ENCODE measurements at places on chromosomes 2 and 18.

DNA sequence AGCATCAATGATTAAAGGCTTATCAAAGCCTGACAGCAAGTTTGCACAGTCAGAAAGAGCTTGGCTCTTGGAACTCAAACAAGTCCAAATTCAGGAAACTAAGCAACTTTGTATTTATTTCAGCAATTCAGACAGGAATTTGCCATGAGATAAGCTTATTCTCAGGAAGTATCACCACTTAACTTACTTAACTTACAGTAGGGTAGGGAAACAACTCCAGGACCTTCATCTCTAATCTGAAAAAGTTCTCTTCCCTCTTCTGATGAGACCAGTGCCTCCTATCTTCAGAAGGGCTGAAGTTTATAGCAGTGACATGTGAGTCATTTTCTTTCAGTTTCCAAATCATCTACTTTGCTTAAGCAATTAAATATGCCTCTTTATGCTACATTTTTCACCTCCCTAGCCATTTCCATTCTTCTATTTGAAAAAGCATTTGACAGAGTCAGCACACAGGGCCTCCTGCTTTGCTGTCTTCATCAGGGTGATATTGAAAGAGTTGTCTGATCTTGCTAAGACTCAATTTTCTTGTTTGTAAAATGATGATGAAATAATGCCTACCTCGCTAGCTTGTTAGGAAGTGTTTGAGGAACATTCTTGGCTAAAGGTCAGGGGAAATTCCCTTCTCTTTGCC lies 389.5 kb downstream of the RND3 start:
- DNase-seq: no peak

DNA sequence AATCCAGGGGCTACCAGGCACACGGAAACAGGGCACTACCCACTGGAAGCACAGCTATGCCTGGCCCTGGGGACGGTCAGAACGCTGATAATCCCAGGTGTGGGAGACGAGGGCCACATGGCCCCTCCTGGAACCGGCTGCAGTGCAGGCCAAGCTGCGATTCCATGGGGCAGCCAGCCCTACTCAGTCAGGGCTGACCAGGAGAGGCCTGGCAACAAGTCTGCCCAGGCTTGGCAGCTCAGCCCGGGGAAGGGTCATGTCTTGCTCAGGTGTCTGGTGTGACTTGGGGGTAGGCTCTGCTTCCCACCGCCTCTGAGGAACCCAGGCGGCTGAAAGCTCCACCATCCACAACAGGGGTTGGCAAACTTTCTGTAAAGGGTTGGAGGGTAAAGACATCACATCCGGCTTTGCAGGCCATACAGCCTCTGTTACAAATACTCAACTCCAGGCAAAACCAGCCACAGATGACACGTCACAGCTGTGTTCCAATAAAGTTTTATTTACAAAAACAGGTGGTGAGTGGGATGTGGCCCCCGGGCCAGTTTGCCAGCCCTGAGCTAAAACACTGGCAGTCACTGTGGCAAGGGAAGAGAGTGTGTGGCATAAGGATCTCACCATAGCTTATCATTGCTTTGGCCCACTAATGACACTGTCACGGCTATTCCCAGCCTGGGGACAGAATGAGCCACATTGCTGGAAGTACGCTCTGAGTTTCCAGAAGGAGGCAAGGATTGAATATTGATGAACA lies 85.2 kb downstream of the NDUFA10 start:
- no peak for DNase-seq

GRCh38 chr2:138827426-138828054 lies 47.4 kb upstream of the NXPH2 start:
- no peak for DNase-seq

DNA sequence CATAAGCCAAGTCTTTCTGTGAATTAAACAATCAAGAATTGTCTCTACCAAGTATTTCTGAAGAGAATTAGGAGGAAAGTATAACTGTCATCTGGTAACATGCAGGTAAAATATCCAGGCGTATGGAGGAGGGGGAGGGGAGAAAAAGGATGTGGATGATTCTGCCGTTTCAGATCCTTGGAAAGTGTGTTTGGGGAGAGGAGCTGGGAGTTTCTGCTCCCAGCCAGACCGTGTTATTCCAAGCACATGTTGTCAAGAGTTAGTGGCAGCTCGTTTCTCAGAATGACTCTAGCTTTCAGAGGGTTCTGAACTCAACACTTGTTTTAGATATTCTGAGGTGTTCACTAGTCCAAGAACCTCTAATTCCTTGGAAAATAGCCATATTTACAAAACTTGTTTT lies 137.6 kb downstream of the FAM124B start:
- no peak for DNase-seq

- no peak for DNase-seq
Measured at GRCh38 chr2:145007093-145007959, 487.4 kb upstream of the ZEB2 start.

DNA sequence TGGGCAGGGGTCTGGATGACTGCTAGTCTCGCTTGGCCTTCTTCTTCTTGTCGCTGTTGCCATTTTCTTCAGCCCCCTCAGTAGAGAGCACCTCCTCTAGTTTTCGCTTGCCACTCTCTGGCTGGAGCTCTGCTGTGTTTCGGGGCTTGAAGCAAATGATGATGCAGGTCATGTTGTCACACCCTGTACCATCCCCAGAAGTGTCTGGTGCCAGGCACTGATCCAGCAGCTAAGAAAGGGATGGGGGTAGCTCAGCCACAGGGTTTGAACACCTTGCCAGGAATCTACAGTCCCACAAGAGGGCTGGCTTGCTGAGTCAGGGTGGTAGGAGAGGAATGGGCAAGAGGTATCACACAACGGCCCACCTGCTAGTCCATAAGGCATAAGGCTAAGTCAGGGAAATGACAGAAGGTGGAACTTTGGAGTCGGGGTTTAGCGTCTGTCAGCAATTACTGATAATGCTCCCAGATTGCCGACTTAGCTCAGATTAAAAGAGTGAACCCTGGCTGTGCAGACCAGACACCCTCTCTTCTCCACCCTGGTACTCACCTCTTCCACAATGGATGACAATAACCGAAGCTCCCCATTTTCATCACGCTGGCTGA lies 1.1 kb upstream of the ZNF513 start:
- DNase-seq: no peak

DNA sequence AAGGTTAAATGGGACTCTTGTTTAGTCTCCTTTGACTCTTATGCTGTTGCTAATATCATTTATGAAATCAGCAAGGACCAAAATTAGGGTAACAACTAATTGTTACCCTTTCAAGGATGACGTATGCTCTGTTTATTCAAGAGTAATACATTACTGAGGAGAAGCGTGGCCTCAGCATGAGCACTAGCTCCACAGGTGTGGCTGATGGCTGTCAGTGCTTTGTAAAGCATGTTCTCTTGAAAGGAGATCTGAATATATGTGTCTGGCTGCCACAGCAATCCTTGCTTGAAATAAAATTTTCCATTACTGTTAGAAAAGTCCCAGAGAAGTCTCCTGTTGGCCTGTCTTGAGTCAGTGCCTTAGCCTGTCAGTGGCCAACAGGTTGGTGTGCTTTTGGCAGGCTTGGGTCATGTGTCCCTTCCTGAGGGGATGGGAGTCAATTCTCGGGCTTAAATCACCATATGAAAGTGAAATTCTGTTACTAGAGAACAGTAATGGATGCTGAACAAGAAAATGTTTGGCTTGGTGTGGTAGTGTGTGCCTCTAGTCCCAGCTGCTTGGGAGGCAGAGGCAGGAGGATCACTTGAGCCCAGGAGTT lies 32.7 kb downstream of the ABI2 start:
- no peak for DNase-seq

DNA sequence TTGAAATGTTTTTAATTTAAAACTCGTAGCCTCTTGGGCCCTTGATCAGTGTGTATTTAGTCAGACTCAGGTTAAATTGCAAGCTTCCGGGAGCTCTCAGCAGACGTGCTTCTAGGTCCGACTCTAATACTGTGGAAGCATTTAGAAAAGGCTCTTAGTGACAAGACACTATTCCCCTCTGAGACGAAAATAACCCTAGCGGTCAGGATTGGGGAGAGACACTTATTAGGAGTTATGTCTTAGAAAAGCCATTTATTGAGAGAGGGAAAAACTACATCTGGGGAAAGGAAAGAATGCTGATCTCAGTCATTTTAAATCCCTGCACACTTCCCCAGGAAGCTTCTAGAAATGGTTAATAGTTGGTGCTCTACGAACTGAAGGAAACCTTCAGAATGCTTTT lies 110.5 kb upstream of the NCK2 start:
- DNase-seq: no peak

- DNase-seq: no peak
Measured at GRCh38 chr2:153047220-153047619, 328.8 kb downstream of the ARL6IP6 start.

DNA sequence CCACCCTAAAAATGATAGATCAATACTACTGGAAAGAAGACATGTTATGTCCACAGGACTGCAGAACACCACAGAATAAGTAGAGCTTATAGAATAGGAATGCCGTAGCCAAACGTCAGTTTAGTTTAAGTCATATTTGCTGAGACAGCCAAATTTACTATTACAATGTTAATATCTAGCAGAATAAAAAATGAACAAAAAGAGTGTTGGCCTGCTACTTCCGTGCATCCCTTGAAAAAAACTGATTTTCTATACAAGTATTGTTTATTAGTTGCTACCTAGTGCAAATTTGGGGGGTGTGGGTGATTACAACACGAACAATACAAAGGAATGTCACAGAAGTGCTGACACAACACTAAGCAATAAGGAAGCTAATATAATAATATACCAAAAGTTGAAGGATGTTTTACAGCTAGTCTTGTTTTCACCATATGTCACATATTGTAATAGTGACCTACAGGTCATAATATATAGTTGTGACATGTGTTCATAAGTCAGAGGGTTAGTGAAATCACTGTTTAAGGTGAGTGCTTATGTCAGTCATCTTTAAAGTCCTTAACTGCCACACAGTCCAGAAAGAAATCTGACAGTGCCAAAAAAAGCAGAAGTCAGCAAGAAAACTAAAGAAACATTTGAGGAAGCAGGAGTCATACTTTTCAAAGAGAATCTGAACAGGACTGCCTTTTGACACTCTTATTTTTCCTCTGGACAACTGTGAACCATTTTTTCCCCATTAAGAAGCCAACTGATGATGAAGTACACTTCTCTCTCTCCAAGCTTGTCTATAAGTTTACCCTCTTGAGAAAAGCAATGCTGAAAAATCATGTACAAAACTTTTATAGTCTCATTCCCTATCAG lies 376.4 kb downstream of the ZEB2 start:
- DNase-seq: no peak

DNA sequence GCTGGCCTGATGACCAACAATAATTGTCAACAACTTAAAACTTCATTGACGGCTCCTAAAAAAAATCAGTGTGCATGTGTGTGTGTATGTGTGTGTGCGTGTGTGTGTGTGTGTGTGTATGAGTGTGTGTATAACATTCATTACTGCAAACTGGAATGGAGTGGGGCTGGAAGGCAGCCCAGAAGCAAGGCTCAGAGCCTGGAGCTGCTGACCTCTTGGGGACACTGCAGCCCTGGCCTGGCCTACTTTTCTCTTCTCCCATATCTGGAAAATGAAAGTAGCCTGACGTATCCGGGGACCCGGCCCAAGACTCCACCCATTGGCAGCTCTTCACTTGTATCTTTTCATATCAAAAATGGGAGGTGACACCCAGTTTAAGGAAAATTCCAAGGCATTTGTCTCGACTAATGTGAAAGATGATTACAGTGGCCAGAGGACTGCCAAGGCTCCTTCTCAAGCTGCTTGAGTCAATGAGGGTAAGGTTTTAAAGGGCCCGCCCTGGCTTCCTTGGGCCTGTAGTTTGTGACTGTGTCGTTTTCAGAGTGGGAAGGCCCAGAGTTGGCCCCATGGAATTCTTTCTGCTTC lies 72.4 kb upstream of the IL1R1 start:
- DNase-seq: no peak

DNA sequence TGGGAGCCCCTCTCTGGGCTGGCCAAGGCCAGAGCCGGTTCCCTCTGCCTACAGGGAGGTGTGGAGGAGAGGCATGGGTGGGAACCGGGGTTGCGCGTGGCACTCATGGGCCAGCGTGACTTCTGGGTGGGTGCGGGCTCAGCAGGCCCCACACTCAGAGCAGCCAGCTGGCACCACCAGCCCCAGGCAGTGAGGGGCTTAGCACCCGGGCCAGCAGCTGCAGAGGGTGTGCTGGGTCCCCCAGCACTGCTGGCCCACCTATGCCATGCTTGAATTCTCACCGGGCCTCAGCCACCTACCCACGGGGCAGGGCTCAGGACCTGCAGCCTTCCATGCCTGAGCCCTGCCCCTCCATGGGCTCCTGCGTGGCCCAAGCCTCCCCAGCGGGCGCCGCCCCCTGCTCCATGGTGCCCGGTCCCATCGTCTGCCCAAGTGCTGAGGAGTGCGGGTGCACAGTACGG lies 248.5 kb upstream of the HNMT start:
- no peak for DNase-seq

- DNase-seq: no peak
Measured at GRCh38 chr2:109137616-109138015, 8.6 kb downstream of the SH3RF3 start.

- no peak for DNase-seq
Measured at GRCh38 chr2:162100579-162100978, 26.6 kb upstream of the DPP4 start.

DNA sequence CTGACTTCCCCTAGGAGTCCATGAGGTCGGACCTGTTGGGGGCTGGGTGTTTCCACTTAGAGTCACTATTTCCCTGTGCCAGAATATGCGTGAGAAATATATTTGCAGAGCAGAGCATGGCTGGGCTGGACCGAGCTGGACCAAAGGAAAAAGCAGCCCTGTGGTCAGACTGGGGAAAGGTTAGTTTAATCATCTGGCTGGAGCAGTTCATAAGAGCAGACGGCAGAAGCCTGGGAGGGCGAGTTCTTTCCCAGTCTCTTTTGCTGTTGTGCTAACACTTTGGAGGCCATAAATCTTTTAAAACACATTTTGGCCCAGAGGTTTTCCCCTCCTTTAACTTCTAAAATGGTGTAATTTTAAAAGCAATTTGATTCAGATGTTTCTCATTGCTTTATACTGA lies 66.5 kb downstream of the GLI2 start:
- no peak for DNase-seq

- no peak for DNase-seq
Measured at GRCh38 chr2:178426388-178426787, 24.6 kb downstream of the PRKRA start.

DNA sequence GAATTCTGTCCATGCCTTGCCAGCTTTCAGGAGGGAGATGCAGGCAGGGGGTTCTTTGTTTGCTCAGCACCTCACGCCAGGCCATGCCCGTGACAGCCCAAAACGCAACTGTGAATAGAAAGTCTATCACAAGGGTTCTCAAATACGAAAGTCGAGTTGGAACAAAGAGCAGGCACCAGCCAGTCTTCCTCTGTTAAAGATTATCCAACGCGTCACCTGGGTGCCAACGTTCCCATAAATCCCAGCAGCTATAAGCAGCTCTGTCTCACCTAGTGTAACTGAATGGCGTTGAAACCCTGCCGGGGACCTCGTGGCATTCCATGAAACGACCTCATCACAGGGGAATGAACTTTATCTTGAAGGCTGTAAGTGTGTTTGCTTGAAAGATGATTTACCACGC lies 84.8 kb upstream of the GATA6 start:
- no peak for DNase-seq

DNA sequence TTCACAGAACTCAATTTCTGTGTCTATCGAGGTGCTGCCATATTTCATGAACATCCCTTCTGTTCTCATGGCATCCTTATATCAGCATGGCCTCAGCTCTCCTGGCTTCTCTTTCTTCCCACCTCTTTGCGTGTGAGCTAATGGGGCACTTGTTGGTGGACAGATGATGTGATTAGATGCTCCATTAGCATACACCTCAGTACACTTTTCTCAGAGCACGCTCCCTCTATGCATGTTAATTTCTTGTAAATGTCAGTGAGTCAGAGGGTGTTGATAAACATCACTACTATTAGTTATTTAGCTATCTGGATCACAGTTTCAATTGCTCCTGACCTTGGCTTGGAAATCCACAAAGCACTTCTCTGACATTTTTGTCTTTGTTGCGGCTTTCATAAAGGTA lies 159.4 kb downstream of the CD8B2 start:
- DNase-seq: no peak

GRCh38 chr2:25273985-25274535 lies 67.7 kb downstream of the DNMT3A start:
- no peak for DNase-seq
